ENCODE measurements at places on chromosomes 1 and 21. TPM values are rescaled to one million over a fixed set of nuclear protein-coding genes. Genes with fewer than 3 reads are reported as not detected.

Gene CLEC20A
- polyA plus RNA-seq: not detected

Gene RGS18
- polyA plus RNA-seq: 0.67 TPM

DNA sequence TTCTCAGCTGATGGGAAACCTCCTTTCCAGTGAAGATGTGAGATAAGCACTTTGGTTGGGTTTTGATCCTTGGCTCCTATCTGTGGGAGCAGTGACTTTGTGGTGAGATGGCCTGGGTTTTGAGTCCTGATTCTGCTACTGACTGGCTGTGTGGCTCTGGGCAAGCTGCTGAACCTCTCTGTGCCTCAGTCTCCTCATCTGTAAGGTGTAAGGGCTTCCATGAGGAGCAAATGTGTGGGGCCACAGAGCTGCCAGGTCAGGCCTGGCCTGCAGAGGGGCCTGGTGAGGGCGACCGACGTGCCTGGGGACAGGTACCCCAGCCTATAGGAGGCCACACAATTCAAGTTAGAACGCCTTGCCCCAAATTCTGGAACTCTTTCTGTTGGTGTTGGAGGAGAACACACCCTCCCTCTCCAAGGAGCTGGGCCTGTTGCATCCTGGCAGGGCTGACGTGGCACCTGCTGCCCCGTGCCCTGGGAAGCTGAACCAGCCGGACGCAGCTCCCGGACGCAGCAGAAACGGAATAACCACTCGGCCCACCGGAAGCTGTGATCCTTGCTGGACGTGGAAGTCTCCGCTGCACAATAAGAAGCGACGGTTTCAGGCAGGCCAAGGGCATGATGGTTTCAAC, 62.7 kb downstream of the AGPAT3 start:
- H3K4me1 ChIP-seq: peaks cover 8% of the 10 kb centered on the region
- H3K36me3 ChIP-seq: peaks cover 7% of the 10 kb centered on the region
- H3K4me3 ChIP-seq: no peak overlapping the region
- DNase-seq: no peak

DNA sequence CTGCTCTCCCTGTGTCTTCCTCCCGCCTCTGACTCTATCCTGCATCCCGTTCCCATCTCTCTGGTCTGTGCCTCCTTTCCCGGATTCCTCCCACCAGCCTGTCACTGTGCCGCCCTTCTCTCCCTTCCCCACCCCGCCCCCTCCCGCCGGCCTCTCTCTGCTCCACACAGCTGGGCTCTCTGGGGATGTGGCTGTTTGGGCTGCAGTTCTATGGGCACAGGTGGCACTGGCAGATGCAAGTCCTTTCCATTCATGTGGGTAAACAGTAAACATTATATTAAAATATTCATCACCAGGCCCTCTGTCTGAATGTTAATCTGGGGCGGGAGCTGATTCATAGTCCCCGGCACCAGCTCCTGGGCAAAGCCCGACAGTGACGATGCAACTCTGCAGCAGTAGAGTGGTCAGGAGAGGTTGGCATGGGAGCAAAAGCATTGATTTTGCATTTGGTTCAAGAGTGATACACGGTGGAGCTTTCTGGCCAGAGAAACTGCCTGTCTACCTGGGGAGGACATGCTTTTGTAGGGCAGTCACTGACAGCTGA, 249.3 kb downstream of the TNR start:
- no peak overlapping the region for H3K4me3 ChIP-seq
- no peak for DNase-seq
- H3K4me1 ChIP-seq: peaks cover 4% of the 10 kb centered on the region
- no peak overlapping the region for H3K27ac ChIP-seq

GRCh38 chr1:147794570-147794969, 34.2 kb upstream of the GJA5 start:
- no peaks in the 10 kb centered on the region for H3K36me3 ChIP-seq
- H3K4me1 ChIP-seq: no peaks in the 10 kb centered on the region
- no peak for DNase-seq
- H3K27me3 ChIP-seq: no peaks in the 10 kb centered on the region
- H3K4me3 ChIP-seq: no peak overlapping the region

- no peaks in the 10 kb centered on the region for H3K36me3 ChIP-seq
- H3K4me3 ChIP-seq: no peak overlapping the region
- no peak overlapping the region for H3K27ac ChIP-seq
- H3K27me3 ChIP-seq: no peaks in the 10 kb centered on the region
Observed at GRCh38 chr1:17060306-17060749, 6.5 kb upstream of the SDHB start.

GRCh38 chr1:247475793-247476192, 17.9 kb upstream of the OR2B11 start:
- H3K27ac ChIP-seq: no peak overlapping the region
- H3K4me3 ChIP-seq: no peak overlapping the region
- H3K36me3 ChIP-seq: no peaks in the 10 kb centered on the region
- H3K4me1 ChIP-seq: no peaks in the 10 kb centered on the region
- DNase-seq: no peak

GRCh38 chr1:49013079-49013478, 236.4 kb upstream of the BEND5 start:
- H3K27ac ChIP-seq: no peak overlapping the region
- H3K4me3 ChIP-seq: no peak overlapping the region
- no peak for DNase-seq
- H3K4me1 ChIP-seq: no peaks in the 10 kb centered on the region
- H3K36me3 ChIP-seq: no peaks in the 10 kb centered on the region

Measured in keratinocyte (primary cell).